ENCODE measurements at places on chromosomes 2 and 18.

DNA sequence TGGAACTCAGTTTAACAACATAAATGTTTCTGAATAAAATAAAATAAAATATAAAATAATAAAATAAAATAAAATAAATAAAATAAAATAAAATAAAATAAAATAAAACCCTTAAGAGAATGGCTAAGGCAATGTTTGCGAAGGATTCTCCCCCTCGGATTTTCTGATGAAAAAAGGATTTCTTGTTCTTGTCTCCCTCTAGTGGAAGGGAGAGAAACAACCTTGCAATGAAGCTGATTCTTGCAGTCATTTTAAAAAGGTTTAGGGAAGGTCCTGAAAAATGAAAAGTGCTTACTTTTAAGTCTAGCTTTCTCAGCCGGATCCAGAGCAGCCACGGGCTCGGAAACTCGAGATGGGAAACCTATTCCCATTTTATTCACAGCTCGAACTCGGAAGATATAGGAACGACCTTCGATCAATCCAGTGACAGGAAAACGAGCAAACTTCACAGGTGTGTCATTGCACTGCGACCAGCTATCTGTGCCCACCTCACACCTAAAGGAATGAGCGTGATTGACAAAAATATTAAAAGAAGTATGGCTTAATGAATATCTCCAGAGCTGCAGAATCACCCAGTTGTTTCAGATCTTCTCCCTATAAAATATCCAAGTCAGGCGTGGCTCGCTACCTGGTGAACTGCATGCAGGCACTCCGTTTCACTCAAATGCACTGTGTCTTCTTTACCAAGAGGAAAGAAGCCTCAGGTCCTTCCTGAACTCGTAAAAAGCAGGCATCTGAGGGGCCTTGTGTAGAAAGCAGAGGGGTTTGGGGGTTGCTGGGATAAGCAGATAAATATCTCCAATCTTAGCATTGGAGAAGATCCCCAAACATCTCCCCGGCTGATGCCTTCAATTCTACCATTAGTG lies 68.1 kb downstream of the MYOM1 start:
- DNase-seq: no peak

DNA sequence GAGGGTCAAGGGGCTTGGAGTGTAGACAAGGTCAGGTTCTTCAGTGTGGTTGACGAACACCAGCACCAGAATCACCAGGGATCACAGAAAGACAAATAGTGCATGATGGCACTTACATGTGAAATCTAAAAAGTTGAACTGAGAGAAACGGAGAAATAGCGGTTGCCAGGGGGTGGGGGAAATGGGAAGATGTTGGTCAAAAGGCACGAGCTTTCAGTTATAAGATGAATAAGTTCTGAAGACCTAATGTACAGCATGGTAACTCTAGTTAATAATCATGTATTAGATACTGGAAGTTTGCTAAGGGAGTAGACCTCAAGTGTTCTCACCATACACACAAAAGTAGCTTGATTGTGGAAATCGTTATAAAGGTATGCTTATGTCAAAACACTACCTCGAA lies 43.7 kb upstream of the DARS1 start:
- no peak for DNase-seq

DNA sequence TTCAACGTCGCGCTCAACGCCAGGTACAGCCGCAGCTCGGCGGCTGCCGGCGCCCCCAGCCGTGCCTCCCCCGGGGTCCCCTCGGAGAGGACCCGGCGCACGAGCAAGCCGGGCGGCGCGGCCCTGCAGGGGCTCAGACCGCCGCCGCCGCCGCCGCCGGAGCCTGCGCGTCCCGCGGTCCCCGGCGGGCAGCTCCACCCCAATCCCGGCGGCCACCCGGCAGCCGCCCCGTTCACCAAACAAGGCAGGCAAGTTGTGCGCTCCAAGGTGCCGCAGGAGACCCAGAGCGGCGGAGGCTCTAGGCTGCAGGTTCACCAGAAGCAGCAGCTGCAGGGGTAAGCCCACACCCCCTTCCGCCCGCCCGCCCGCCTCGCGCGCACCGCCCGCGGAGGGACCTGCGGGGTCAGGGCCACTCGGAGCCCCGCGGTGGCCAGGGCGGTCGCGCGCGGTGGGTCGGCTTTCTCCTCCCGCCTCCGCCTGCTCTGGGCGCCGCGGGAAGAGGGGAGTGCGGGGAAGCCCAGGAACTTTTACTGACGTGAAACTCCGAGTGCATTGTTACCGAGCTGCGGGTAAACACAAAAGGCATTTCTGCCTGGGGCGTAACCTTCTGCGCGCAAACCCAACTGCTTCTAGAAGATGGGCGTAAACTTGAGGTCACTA lies 861 bp downstream of the LTBP1 start:
- no peak for DNase-seq

- no peak for DNase-seq
These were observed 44.0 kb downstream of the ASAP2 start for GRCh38 chr2:9250498-9251153.

GRCh38 chr18:21593540-21594257 lies 6.8 kb downstream of the ESCO1 start:
- no peak for DNase-seq

GRCh38 chr2:231900486-231900942 lies 25.7 kb downstream of the NPPC start:
- DNase-seq: no peak

DNA sequence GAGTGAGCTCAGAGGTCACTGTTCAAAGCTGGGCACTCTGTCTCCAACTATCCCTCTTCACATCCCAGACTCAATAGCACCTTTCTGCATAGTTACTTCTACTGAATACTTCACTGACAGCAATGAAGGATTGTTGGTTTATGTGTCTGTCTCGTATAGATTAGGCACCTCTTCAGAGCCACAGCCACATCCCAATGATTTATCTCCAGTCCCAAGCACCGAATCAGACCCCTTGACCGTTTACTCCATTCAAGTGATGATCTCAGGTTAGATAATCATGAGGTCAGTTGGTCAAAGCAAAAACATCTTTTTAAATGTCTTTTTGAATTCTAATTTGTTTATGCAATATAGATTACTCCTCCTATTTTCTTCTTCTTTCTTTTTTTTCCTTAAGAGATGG lies 14.7 kb downstream of the NEDD4L start:
- DNase-seq: no peak

DNA sequence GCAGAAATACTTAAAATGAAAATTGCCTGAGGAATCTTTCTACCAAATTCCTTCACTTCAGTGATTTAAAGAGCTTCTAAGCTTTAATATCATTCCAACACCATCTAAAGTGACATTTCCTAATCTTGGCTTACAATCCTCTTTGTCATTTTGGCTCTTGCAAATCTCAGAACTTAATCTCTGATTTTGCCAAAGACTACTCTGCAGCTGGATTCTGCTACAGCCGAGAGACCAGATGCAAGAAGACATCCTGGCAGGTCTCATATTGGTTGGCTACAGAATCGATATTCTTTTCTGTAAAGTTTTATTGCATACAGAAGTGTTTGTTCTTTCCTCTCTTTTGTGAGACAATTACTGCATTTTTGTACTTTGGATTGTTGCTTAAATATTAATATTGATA lies 716.5 kb upstream of the LRATD1 start:
- DNase-seq: no peak

All from NCI-H187 (cell line).